ENCODE measurements at places on chromosomes 2 and 18.

- DNase-seq, result no peak
Measured at GRCh38 chr2:229363185-229363814, 92.2 kb upstream of the PID1 start.

DNA sequence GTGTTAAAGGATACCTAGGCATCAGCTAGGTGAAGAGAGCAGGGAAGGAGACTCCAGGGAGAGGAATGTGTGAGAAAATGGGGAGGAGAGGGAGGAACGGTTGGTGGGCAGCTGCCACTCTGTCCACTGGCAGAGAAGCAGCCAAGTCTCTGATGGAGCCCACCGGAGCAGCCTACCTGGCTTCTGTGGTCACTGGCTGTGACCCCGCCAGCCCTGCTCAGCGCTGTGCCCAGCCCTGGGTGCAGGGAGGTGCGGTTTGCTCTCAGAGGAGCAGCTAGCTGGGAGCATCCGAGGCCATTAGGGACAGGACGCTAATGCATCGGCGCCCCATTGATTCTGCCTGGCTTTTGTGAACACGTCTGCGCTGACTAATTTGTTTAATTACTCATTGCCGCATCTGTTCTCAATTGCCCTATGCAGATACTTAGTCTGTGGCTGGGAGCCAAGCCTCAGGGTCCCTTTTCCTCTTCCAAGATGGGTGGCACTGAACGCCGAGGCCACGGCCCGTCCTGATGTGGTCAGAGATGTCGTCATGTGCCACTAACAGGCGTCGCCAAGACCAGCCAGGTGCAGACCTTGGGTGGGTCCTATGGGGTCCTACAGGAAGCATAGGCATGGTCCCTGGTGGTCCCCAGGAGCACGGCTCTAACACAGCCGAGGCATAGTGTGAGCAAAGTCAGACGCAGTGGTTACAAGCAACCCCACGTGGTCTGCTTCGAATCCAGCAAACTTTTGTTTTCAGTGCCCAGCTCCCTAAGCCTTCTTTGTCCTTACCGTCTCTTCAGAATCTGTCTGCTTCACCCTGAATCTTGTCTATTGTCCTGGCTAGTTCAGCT, 82.0 kb downstream of the RRM2 start:
- no peak for DNase-seq

DNA sequence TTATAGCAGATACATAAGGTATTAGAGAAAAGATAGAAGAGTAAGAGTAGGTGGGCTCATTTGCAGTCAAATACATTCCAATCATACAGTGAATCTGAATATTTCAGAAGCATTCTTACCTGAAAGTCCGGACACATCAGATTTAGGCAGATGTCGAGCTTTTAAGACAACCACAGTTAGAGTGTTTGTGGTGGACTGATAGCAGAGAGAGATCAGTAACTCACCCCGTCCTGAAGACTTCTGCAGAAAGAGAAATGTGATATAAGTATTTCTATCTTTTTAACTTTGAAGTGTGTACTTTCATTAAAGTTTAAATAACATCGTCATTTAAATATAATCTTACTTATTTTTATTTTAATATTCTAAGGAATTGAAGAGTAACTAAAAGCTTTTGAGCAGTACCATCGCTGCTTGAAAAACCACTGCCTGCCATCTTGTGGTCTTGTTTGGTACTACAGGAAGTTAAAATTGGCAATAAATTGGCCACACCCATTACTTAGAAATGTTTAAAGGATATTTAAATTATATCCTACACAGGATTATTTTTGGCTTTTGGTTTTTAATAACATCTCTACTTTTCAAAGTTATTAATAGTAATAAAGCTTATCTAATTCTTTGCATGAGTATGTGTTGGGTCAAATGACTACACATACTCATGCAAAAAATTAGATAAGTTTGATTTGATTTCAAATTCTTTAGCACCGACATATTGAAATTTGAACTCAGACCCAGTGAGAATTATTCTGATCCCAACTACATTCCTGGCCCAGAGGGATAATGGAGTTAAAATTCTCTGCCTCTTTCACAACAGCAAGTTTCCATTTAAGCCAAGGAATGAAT, 5.5 kb downstream of the SYT4 start:
- DNase-seq, result no peak

DNA sequence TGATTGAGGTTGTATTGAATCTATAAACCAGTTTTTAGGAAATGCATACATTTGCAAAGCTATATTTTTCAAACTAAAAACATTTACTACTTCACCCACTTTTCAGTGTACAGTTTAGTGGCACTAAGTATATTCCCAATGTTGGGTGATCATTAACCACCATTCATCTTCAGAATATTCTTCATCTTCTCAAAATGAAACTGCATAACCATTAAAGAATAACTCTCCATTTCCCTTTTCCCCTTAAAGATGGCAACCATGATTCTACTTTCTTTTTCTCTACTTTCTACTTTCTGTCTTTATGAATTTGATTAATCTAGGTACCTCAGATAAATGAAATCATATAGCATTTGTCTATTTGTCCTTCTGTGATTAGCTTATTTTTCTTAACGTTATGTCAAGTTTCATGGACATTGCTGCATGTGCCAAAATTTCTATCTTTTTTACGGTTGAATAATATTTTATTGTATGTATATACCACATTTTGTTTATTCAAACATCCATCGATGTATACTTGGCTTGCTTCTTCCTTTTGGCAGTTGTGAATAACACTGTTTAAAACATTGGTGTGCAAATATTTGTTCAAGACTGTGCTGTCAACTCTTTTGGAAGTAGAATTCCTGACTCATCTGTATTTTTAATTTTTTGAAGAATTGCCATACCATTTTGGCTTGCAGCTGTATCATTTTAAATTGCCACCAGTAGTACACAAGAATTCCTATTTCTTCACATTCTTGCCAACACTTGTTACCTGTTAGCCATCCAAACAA, 104.9 kb downstream of the RPRM start:
- DNase-seq, result no peak

- peak; percentile 30 for DNase-seq
Measured at GRCh38 chr2:23384551-23385343, at the start of gene KLHL29. KLHL29 (plus strand) TSS chr2:23385179; CDS start chr2:23562197, 177,018 bp downstream.

DNA sequence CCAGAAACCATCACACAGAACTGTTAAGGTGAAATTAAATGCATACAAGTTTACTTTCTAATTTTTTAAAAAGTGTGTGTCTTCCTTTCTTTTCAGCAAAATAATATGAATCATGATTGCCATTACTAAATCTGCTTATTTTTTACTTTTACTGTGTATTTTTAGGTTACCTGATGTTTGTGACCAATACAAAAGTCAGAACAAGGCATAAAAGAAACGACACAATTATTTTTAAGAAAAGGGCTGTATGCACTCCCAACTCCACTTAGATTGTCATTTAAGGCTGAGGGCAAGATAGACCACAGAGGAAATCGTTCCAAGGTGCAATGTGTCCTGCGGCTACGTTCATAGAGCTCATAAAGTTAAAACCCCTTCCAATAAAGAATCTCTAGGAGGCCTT, 797.0 kb downstream of the TDRD15 start:
- no peak for DNase-seq
